Iris pigment epithelial cell (primary cell): ENCODE measurements at places on chromosomes 7 and 10.

DNA sequence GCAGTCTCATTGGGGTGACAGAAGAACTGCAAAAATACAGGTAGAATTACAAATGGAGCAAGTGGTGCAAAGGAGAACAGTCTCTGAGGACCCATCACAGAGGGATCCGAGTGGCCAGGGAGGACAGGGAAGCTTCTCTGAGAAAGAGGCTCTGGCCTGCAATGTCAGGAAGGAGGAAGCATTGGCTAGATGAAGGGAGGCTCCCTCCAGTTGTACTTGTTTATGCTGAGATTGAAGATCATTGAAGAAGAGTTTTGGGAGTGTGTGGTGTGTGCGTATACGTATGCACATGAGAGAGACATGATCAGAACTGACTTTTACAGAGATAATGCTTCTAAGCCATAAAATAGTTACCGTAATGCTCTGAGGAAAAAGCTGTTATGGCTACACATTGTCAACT is 274.7 kb upstream of the FZD8 start:
- no peak for DNase-seq

DNA sequence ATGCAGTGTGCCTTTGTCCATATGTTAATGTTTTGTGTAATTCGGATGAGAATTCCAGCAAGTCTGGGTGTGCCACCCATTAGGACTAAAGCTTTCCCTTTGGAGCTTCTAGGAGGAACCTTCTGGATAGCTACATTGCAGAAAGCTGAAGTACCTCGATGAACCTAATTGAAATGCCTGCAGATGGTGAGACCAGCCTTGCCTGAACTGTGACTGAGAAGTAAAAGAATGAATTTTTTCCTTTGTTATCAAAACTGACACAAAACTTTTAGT is 31.1 kb upstream of the FBXW4 start:
- DNase-seq: no peak

DNA sequence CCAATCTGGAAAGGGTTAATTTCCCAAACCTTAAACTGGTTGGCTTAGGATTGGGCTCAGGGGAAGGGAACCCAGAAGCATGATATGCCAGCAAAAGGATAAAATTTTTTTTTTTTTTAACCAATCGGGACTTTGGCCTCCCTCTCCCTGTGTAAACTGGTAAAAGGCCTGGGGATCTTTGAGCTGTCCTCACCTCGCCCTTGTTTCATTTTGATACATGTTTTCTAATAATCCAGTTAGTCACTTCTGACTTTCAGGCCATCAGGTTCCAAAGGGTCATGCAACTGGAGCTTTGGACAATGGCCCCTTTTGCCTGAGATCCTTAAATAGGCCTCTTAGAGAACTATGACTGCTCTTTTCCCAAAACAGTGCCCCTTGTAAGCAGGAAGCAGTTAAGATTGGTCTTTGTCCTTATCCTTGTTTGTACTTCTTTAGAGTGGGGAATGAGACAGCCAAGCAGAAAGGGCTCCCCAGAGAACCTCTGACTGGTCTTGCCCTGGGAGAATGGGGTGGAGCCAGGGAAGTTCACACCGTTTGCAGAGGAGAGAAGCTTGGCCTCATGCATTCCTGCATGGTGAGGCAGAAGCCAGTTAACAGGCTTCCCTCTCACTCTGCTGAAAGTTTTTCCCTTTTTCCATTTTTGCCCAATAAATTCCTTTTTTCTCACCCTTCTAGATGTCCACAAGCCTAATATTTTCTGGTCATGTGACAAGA is 424.2 kb upstream of the CNTNAP2 start:
- no peak for DNase-seq

- peak; percentile 80 for DNase-seq
Measured at GRCh38 chr7:55977831-55978230, 13.4 kb downstream of the NIPSNAP2 start.

- DNase-seq: no peak
Measured at GRCh38 chr10:113891476-113891875, 37.0 kb downstream of the NHLRC2 start.

DNA sequence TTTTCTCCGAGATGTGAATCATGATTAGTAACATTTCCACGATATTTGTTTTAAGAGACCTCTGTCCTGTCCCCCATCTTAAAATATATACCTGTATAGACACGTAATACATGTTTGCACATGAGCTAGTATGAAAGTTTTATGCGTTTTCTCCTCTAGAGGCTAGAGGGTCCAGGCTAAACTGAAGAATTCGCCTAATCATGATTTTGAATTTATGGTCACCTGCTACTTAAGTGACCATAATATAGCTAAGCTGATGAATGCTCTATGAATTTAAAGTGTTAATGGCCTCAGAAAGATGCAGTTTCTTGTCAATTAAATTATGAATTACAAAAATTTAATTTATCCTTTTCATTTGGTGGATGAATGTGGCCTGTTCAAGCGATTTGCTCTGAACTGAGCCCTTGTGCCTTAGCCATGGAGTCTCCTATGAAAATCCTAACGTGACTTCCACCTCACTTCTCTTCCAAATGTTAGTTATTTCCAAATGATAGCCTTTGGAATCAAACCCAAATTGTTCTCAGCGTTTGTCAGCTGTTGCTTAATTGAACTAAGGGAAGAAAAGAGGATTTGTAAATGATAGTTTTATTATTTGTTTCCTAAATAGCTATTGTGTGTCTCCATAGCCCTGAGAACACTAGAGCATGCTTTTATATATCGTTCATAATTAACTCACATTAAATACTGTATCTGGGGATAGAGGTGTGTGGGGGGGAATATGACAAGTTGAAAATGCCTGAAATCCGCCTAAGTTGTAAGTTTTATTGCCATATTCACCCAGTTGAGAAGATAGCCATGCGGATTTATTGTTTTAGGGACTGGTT is 2.3 kb downstream of the CELF2 start:
- no peak for DNase-seq

GRCh38 chr10:659688-660141 is 29.8 kb downstream of the DIP2C start:
- peak; percentile 83 for DNase-seq

DNA sequence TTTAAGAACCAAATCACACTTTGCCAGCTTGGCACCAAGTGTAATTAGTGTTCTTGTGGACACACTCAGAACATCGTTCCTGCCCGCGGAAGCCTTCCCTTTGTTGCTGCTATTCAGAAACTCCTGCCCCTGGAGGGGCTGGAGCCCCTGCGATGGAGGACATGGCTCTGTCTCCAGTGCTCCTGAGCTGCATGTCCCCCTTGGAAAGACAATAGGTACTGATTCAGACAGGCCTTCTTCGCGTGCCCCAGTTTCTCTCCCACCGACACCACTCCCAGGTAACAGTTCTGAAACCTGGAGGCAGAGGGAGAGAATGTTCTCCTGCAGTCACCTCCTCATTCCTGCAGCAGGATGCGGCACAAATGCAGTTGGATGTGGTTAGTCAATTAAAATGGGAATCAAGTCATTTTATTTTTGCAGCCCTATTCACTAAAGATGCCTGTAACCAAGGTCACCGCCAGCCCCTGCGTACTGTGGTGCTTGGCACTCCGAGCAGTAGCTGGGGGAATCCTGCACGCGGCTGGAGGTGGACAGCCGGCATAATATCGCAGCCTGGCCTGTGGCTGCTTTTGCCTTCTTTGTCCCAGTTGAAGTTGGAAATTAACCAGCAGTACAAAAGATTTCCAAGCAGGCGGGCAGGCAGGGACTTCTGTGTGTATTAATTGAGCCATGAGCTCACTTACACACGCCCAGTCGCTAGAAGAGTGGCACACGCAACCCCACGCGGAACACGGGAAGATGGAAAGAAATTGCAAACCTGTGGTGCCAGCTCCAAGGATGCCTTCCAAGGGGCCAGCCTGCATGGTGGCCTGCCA is 205.7 kb downstream of the EBF3 start:
- DNase-seq: no peak

DNA sequence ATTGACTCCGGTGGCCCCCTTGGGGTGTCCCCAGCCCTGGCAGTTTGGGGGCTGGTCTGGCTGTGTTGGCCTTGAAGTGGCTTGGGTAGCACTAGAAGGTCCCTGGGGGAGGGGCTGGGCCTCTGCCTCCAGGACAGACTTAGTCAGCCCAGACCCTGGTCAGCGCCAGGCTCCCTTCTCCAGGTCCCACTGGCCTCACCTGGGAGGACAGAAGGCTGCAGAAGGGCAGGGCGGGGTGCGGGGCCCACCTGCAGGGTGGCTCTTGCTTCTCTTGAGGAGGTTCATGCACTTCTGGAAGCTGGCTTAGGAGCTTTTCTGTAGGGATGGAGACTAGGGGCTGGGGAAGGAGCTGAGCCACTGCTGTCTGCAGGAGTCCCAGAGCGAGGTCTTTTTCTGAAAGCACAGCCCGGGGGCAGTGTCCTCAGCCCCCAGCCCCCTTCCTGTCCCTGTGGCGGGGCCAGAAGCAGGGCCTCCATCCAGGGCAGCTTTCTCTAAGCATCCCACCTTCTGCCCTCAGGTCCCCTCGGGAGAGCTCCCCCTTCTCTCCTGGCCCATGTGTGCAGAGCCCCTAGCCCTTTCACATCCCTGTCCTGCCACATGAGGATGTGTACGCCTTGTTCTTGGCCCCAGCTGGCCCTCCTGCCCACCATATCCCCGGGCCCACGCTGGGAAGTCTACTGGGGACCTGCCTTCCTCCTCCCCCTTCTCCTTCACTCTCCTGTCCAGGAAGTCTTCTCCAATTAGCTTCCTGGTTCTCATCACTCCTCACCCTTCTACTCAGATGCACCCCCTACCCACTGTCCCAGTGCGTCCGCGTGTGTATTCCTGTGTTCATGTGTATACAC is 11.0 kb downstream of the TBATA start:
- no peak for DNase-seq

GRCh38 chr10:25651534-25651933 is 282.5 kb upstream of the MYO3A start:
- no peak for DNase-seq

DNA sequence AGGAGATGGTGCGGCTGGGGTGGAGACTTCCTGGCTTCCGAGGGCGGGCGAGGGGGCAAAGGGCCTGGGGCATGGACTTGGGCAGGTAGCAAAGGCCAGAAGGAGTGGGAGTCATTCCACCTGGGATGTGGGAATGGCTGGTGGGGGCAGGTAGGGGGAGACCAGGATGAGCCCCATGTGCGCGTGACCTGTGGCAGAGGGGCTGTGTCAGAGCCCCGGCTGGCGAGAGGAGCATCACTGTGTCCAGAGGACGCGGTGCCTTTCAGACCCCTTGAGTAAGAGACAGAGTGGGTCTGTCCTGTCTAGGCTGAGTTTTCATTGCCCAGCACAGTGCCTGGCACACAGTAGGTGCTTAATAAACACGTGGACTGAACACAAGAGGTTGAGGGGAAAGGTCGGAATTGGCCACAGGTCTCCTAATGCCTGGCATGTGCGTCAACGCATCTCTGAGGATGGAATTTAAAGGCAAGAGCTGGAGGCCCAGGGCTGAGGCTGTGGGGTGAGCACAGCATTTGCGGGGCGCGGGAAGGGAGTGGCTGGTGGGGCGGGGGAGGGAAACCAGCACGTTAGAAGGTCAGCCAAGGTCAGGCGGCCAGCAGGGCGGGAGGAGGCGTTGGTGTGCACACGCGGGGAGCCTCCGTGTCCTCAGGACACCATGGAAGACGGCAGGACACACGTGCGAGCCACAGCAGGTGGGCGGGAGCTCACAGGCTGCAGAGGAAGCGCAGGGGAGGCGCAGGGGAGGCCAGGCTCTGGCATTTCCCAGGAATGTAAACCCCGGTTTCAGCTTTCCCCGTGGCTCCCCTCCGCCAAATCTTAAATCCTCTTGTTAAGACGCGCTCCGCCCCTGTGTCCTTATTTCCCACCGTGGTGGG is 51.8 kb downstream of the CUX1 start:
- no peak for DNase-seq
